Fibroblast of skin of right biceps (primary cell): ENCODE measurements at places on chromosomes 16 and 17.

DNA sequence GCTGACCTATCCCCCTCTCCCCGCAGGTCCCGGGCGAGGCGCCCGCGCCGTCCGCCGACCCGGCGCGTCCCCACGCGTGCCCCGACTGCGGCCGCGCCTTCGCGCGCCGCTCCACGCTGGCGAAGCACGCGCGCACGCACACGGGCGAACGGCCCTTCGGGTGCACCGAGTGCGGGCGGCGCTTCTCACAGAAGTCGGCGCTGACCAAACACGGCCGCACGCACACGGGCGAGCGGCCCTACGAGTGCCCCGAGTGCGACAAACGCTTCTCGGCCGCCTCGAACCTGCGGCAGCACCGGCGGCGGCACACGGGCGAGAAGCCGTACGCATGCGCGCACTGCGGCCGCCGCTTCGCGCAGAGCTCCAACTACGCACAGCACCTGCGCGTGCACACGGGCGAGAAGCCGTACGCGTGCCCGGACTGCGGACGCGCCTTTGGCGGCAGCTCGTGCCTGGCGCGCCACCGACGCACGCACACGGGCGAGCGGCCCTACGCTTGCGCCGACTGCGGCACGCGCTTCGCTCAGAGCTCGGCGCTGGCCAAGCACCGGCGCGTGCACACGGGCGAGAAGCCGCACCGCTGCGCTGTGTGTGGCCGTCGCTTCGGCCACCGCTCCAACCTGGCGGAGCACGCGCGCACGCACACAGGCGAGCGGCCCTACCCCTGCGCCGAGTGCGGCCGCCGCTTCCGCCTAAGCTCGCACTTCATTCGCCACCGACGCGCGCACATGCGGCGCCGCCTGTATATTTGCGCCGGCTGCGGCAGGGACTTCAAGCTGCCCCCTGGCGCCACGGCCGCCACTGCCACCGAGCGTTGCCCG, 10.3 kb downstream of the ZNF771 start:
- peak; percentile 91 for DNase-seq

GRCh38 chr16:33877-34647, 19.3 kb downstream of the POLR3K start:
- no peak for DNase-seq

GRCh38 chr16:88837806-88838205, 18.9 kb downstream of the GALNS start:
- no peak for DNase-seq

GRCh38 chr17:38870259-38871165, 654 bp downstream of the LASP1 start:
- peak; percentile 71 for DNase-seq

- no peak for DNase-seq
These were observed 18.0 kb downstream of the B9D1 start for GRCh38 chr17:19344311-19345066.

GRCh38 chr16:83727018-83727417, 80.8 kb upstream of the HSBP1 start:
- DNase-seq, result peak; percentile 19

DNA sequence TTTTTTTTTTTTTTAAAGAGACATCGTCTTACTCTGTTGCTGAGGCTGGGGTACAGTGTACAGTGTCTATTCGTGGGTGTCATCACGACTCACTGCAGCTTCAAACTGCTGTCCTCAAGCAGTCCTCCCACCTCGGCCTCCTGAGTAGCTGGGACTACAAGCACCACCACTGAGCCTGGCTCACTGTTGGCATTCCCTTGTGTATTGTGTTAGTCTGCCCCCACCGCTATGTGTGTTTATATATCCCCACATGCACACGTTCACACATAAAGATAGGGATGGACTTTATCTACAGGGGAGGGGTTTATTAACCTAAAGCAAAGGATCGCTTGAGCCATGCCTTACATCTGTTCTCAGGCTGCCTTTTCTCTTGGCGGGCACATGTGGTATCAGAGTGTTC, 63.8 kb downstream of the SEC14L1 start:
- DNase-seq, result no peak

DNA sequence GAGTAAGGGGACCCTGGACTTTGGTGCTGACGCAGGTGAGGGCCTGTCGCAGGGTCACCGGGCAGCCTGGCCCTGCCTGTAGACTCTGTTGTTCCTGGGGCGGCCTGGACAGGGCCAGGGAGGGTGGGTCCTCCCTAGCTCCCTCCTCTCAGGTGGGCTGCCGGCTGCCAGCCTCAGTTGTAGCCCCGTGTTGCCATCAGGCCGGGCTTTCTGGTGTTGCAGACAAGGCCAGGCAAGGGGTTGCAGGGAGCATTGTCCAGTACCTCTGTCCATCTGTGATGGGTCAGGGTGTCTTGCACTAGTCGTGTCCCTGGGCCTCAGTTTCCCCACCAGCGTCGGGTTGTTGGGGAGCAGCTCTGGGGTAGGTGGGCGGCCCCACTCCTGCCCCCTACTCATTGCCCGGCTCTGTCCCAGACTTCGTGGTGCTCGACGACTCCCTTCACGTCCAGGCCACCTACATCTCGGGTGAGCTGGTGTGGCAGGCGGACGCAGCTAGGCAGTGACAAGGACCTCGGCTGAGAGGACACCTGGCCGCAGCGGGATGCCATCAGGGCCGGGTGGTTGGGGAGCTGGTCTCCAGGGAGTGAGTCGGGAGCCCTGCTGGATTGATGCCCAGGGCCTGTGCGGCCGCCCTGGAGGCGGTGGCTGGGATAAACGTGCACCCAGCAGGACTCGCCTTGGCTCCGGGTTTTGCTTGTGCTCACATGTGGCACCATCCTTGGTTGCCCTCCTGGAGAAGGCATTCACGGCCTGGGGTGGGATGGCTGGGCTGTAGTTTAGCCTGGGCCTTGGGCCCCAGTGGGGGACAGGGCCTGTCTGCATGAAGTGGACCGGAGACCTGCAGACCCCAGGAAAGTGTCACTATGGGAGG, 1.9 kb downstream of the CEMP1 start:
- DNase-seq, result no peak

DNA sequence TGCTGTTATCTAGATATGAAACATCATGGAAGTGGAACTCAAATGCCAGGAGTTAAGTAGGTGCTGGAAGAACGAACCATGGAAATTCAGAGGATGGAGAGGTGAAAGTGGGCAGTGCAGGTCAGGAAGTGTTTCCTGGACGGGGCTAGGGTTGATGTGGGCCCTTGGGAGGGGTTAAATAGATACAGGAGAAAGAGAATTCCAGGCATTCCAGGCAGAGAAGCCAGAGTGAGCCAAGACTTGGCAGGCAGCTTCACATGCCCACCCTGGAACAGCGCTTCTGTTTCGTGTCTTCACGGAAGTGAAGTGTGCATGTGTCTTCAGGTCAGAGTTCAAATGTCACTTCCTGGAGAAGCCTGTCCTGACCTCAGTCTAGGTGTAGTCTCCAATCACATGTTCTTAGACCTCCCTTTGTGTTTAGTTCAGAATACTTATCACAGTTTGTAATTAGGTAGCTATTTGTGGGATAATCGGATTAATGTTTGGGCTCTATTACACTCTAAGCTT, 41.3 kb downstream of the GP2 start:
- no peak for DNase-seq

GRCh38 chr16:52283584-52284375, 263.2 kb downstream of the TOX3 start:
- peak; percentile 3 for DNase-seq

GRCh38 chr17:7656958-7657609, 6.4 kb downstream of the ATP1B2 start:
- DNase-seq, result no peak

GRCh38 chr17:12995106-12995895, 22.5 kb downstream of the ELAC2 start:
- no peak for DNase-seq

DNA sequence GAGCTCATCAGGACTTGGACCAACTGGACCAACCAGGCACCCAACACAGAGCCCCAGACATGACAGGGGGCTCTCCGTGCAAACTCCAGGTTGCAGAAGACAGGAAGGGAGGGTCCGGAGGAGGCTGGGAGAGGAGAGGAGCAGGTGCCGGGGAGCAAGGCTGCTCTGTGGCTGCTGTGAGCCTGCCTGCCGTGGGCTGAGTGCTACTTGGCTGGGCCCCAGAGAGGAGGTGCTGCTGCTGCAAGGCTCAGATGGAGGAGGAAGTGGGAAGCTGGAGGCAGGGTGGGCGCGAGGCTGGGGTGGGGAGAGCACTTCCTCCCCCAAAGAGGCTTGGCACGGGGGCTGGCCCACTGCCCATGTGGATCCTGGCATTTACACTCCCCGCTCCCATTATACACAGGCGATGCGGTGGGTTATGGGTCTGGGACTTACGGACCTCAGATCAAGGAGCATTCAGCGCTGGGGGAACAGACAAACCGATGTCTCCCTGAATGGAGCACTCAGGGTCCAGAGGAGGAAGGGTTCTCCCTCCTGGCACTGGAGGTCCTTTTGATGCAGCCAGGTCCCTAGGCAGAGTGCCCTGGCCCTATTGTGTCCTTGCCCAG, 15.9 kb downstream of the EPOP start:
- DNase-seq, result no peak

DNA sequence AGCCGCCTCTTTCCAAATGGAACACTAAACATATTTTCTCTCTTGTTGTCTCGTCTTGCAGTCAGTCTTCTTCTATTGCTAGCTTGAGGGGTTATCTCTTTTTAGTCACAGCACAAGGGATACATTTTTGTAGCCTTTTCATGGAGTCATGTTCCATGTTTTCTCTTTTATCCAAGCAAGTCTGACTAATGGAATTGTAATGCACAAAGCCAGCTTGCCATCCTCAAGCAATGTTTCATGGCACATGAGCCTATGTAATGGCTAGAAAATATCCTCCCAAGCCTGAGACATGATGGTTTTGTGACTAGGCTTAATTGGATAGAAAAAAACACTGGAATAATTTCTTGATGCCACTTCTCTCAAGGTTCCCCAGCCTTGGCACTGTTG, 414.6 kb upstream of the GOT2 start:
- peak; percentile 70 for DNase-seq

GRCh38 chr17:72137161-72137560, 16.3 kb downstream of the SOX9 start:
- no peak for DNase-seq

- no peak for DNase-seq
These were observed 49.4 kb downstream of the WSB1 start for GRCh38 chr17:27343294-27343693.

DNA sequence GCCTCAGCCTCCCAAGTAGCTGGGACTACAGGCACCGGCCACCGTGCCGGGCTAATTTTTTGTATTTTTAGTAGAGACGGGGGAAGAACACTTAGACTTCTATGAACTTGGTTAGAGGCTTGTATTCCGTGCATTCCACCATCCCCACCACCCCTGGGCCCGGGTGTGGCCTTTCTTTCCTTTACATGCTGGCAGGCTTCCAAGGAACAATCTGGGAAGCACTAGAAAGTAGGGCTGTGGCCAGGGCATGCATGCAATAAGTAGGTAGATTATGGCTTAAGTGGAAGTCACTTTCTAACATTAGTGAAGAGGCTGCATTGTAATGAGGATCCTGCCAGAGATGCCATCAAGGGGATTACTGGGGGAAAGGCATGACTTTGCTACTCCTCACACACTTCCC, 171.6 kb downstream of the SHISA6 start:
- no peak for DNase-seq

- DNase-seq, result peak; percentile 61
These were observed 879 bp downstream of the SOCS1 start for GRCh38 chr16:11254913-11255736.

DNA sequence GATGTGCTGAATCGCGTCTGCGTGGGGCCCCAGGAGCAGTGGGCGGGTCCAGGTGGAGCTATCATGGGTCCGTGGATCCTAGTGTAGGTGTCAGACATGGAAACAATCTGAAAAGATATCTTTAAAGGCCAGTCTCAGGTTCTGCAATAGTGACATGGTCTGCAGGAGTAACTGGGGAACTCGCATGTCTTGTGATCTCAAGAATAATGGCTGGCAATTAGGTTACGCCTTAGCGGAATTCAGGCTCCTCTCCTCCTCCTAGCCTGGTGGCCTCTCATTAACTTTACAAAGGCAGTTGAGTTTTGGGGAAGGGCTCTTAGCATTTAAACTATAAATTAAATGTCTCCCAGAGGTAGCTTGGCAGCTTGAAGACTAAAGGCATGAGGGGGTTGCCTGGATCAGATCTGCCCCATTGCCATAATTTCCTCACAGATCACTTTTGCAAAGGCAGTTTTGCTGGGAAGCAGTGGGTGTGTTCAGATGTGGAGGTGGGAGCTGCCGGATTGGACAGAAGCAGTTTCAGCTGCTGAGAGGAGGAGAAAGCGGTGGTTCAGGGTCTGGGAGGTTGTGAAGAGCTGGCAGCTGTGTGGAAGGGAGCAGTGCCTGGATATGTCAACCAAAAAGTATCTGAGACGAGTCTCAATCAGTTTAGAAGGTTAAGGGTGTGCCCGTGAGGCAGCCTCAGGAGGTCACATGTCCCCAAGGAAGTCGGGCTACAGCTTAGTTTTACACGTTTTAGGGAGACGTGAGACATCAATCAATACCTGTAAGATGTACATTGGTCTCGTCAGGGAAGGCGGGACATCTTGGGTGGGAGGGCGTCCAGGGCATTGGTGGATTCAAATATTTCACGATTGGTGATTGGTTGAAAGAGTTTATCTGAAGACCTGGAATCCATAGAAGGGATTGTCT, 2.7 kb downstream of the TBCD start:
- peak; percentile 26 for DNase-seq

GRCh38 chr16:9071377-9071776, 20.1 kb upstream of the HAPSTR1 start:
- DNase-seq, result no peak

GRCh38 chr16:15502041-15502725, 67.8 kb downstream of the BMERB1 start:
- peak; percentile 97 for DNase-seq

DNA sequence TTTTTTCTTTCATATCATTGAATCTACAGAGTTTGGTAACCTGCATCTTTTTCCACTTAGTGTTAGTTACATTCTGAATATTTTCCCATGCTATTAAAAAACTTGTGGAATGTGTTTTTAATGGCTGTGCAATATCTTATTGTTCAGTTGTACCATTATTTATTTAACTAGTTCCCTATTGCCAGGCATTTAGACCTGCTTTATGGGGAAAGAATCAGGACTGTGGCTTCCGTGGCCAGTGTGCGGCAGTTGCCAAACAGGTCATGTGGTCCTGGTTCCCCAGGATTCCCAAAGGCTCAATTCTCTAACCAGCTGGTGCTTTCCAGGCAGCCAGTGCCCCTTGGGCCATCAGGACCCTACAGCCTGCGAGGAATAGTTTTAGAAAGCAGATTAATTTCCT, 30.8 kb downstream of the NDEL1 start:
- peak; percentile 47 for DNase-seq
